ENCODE measurements at places on chromosomes 1 and 21. TPM values are rescaled to one million over a fixed set of nuclear protein-coding genes. Genes with fewer than 3 reads are reported as not detected.

GRCh38 chr1:95558791-95559190, 324.8 kb downstream of the RWDD3 start:
- H3K27ac ChIP-seq, result no peak overlapping the region
- no peak for DNase-seq
- H3K4me3 ChIP-seq, result no peak overlapping the region
- no peaks in the 10 kb centered on the region for H3K4me1 ChIP-seq
- H3K36me3 ChIP-seq, result no peaks in the 10 kb centered on the region

GBP4 gene
- total RNA-seq, result 6.8 TPM

- no peak overlapping the region for H3K4me3 ChIP-seq
- peaks cover 13% of the 10 kb centered on the region for H3K4me1 ChIP-seq
- H3K27me3 ChIP-seq, result no peaks in the 10 kb centered on the region
Measured at GRCh38 chr21:14886001-14886400, 178.8 kb downstream of the NRIP1 start.

GPR37L1 gene
- not detected for total RNA-seq

GRCh38 chr21:41160036-41160435, 7.9 kb upstream of the BACE2 start:
- H3K27ac ChIP-seq, result no peak overlapping the region
- no peak overlapping the region for H3K4me3 ChIP-seq
- no peaks in the 10 kb centered on the region for H3K4me1 ChIP-seq
- no peak for DNase-seq

GRCh38 chr1:27713139-27713725, 12.5 kb upstream of the FAM76A start:
- DNase-seq, result no peak
- no peaks in the 10 kb centered on the region for H3K36me3 ChIP-seq
- no peaks in the 10 kb centered on the region for H3K27me3 ChIP-seq

DNA sequence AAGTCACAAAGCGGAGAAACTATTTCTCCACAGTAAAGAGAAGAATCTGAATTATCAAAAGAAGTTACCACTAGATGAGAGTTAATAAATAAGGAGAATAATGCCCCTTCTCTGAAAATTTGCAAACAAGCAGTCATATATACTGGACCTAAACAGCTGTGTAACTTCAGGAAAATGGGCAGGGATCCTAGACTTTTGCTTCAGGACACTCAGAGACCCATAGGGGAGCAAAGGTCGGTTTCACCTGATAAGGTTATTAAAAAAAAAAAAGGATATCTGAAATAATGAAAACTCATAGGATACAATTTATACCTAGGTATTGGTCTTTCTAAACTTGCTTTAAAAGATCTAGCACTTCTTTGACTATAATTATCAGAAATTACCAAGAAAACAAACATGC, 191.4 kb downstream of the KCNH1 start:
- no peak for DNase-seq
- H3K4me3 ChIP-seq, result no peak overlapping the region
- peaks cover 4% of the 10 kb centered on the region for H3K4me1 ChIP-seq

DNA sequence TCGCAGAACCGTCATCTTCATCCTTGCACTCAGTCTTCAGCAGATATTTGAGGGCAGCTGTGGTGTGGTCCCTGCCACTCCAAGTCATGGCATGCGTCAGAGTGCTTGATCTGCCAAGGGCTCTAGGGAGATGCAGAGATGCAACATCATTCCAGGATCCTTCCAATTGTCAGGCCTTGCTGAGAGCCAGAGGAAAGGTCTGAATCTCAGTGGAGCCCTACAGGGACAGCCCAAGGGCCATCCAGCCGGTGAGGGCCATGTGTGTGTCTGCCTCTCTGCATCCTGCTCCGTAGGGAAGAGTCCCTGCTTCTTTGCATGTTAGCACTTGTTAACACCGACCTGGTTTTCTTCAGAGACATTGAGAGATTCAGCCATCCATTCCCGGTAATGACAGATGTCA, 17.6 kb downstream of the MAPKAPK2 start:
- no peak overlapping the region for H3K4me3 ChIP-seq
- no peak overlapping the region for H3K27ac ChIP-seq

GRCh38 chr1:113957984-113958383, 21.3 kb upstream of the OLFML3 start:
- no peaks in the 10 kb centered on the region for H3K27me3 ChIP-seq
- H3K4me1 ChIP-seq, result no peaks in the 10 kb centered on the region
- no peak overlapping the region for H3K4me3 ChIP-seq
- DNase-seq, result no peak
- H3K27ac ChIP-seq, result no peak overlapping the region
- peaks cover 36% of the 10 kb centered on the region for H3K36me3 ChIP-seq

OR2T1 gene
- total RNA-seq, result not detected

- H3K27ac ChIP-seq, result no peak overlapping the region
- H3K27me3 ChIP-seq, result no peaks in the 10 kb centered on the region
- H3K4me3 ChIP-seq, result no peak overlapping the region
Measured at GRCh38 chr1:26184883-26185282, 5.5 kb upstream of the CATSPER4 start.

DNA sequence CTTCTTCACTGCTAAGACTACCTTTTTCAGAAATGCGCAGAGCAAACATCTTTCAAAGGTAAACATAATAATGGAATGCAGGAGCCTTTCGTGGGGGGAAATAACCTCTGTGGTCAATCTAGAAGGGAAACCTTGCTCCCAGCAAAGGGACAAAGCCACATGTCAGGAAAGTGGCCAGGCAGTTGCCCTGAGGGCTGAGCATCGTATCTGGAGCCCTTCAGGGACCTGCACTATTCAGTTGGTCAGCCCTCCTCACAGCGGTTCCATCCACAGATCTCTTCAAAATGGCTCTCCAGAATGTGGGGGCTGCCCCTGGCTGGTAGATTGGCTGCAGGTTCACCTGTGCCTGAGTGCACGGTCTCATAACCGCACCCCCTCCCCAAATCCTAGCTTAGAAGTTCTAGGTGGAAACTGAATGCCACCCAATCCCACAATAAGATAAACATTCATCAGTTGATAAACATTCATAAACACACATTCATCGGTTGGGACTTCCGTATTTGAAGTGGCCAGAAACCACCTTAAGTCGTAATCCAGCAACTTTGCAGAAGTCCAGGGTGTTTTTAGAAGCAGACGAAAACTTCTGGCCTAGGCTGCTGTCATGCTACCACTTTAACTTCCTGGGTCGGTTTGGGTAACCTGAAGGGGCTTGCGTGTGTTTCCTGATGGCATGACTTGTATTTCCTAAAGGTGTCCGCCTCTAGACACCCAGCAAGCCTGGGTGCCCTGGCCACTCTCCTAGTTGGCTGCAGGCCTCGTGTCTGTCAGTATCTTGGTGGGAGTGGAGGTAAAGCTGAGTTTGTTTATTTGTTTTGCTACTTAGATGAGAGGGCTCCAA, 50.5 kb downstream of the RASSF5 start:
- H3K27ac ChIP-seq, result peak overlapping the region; percentile 83
- DNase-seq, result no peak
- H3K36me3 ChIP-seq, result peaks cover 1% of the 10 kb centered on the region
- H3K4me1 ChIP-seq, result peaks cover 45% of the 10 kb centered on the region
- H3K4me3 ChIP-seq, result peak overlapping the region; percentile 58
- H3K27me3 ChIP-seq, result no peaks in the 10 kb centered on the region

COL8A2 gene
- total RNA-seq, result 0.37 TPM

DNA sequence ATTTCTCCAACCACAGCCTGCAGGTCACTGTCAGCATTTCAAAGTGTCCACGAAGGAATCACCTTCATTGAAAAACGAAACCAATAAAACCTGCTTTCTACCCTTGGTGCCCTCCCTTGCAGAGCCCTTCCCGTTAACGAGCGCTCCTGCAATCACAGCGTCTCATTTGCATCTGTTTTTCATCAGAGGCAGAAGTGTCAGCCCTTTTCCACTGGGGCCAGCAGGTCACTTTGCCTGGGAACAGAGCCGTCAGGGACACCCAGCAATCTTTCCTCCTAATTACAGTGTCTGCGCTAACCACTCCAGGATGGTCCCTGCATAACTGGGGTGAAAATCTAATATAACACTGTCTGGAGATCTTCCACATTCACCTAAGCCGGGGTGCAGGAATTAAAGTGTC, 85.3 kb downstream of the PSMG1 start:
- no peak for DNase-seq
- H3K36me3 ChIP-seq, result no peaks in the 10 kb centered on the region
- H3K4me1 ChIP-seq, result peaks cover 4% of the 10 kb centered on the region
- peak overlapping the region; percentile 71 for H3K27ac ChIP-seq

Measured in liver (tissue), 10 donors.